Erythroblast (primary cell): ENCODE measurements at places on chromosomes 1 and 21.

DNA sequence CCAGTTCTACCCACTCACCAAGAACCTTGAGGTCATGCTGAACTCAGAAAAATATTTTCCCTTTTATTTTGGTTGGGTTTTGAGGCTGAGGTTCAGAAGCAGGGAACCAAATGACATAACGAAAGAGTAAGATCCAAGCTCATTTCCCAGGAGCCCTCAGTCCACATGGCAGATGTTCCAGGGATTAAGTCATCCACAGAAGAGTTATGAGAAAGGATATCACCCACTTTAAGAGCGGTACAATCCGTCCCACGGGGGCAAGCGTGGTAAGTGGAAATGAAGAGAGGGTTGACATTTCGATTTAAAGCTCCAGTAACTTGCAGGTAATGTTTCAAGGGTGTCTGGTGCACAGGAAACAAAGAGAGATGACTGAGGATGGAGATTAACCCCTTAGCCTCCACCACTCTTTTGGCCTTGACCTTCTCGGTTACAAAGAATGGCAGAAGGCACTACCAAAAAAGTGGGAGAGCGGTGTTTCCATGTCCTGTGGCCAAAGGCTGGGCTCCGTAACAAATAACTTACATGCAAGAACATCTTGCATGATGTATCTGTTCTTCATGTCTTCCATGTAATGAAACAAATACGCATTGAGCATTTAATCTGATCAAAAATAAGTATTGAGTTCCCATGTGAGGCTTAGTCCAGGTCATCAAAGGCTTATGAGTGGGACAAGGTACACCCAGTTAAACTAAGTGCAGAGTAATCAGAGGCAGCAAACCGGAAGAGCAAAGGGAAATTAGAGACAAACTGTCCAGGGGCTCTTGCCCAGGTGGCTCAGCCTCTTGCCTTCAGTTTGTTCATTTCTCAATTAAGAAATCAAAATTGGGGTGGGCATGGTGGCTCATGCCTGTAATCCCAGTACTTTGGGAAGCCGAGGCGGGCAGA, 241.4 kb downstream of the TOMM20 start:
- DNase-seq = no peak

GRCh38 chr1:85313888-85314696, 37.7 kb upstream of the BCL10 start:
- DNase-seq = no peak

GRCh38 chr21:44299458-44300261, at the start of gene PFKL:
Gene PFKL (plus strand): TSS chr21:44300053. CDS start chr21:44300106, 53 bp downstream.
- DNase-seq = peak; percentile 71

DNA sequence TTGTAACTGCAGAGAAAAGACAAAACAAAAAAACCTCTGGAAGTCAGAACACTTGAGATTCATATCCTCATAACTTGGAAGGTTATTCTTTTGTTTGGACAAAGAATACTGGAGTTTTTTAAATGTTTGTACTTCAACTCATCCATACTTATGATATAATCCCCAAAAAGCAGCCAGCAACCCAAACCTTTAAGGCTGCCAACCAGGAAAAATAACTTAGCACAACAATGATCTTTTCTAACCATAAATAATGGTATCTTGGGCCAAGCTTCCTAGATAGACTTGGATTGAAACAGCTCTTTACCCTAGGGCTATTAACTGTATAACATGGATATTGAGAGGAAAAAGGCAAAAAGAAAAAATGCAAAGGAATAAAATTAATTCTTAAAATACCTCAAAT, 335.1 kb downstream of the LTN1 start:
- DNase-seq = no peak
